ENCODE measurements at places on chromosomes 6 and 20. TPM values are rescaled to one million over a fixed set of nuclear protein-coding genes. Genes with fewer than 3 reads are reported as not detected.
A peak's percentile ranks its signal among the peaks of the same experiment; 100 is the strongest.

Gene INSM1
- total RNA-seq = not detected

Gene HSD17B8
- total RNA-seq = 22.0 TPM

Gene CLPSL2
- not detected for total RNA-seq

DNA sequence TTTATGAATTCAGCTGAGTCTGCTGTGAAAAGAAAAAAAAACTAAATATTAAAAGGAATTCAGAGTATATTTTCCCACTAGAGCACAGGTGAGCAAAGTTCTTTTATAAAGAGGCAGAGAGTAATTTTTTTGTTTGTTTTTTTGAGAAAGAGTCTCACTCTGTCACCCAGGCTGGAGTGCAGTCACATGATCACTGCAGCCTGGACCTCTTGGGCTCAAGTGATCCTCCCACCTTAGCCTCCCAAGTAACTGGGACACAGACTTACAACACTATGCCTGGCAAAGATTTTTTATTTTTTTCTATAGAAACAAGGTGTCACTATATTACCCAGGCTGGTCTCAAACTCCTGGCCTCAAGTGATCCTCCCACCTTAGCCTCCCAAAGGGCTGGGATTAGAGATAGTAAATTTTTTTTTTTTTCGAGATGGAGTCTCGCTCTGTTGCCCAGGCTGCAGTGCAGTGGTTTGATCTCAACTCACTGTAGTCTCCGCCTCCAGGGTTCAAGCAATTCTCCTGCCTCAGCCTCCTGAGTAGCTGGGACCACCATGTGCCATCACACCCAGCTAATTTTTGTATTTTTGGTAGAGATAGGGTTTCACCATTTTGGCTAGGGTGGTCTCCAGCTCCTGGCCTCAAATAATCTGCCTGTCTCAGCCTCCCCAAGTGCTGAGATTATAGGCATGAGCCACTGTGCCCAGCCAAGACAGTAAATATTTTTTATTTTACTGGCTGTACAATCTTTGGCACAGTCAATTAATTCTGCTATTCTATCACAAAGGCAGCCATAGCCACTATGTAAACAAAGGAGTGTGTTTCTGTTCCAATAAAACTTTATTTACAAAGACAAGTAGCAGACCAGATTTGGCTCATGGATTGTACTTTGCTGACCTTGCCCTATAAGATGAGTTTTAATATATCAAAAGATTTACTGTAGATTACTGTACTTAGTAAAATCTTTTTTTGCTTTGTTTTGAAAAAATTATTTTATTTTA lies 14.5 kb upstream of the B4GALT5 start:
- H3K4me3 ChIP-seq = no peak overlapping the region
- no peak for DNase-seq
- H3K36me3 ChIP-seq = no peaks in the 10 kb centered on the region

DNA sequence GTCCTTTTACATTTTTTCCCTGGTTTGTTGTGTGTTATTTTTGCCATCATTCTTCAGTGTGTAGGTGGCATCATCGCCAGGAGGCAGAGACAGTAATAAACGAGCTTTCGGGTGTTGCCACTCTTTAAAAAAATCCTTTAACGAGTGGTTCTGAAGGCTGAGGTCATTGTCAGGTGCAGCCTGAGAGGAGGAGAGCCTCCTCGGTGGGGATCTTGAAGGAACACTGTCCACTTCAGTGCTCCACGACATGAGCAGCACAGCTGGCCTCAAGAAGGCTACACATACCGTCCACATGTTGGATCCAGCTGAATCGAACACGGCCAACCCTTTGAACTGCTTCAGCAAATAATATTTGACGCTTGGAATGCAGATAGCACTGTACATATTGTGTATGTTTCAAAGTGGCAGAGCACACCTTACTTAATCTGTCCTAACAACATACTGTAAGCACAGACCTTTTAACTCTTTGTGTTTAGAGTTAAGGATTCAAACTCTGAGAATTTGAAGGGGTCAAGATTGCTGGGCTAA lies 48.0 kb upstream of the FOXQ1 start:
- H3K36me3 ChIP-seq = no peaks in the 10 kb centered on the region
- H3K27me3 ChIP-seq = peaks cover 19% of the 10 kb centered on the region
- no peak for DNase-seq
- H3K27ac ChIP-seq = no peak overlapping the region
- no peak overlapping the region for H3K4me3 ChIP-seq

GRCh38 chr6:10659699-10660348 lies 34.6 kb downstream of the C6orf52 start:
- H3K27ac ChIP-seq = peak overlapping the region; percentile 17
- DNase-seq = no peak
- H3K36me3 ChIP-seq = no peaks in the 10 kb centered on the region
- H3K27me3 ChIP-seq = peaks cover 15% of the 10 kb centered on the region

- no peak overlapping the region for H3K27ac ChIP-seq
- H3K4me3 ChIP-seq = no peak overlapping the region
- DNase-seq = no peak
- no peaks in the 10 kb centered on the region for H3K27me3 ChIP-seq
Measured at GRCh38 chr20:19758501-19759331, 658 bp downstream of the RIN2 start.

GRCh38 chr20:16011056-16011455 lies 562.2 kb downstream of the KIF16B start:
- no peaks in the 10 kb centered on the region for H3K27me3 ChIP-seq
- no peaks in the 10 kb centered on the region for H3K4me1 ChIP-seq
- H3K27ac ChIP-seq = no peak overlapping the region
- no peaks in the 10 kb centered on the region for H3K36me3 ChIP-seq
- H3K4me3 ChIP-seq = no peak overlapping the region

GRCh38 chr20:50415021-50415515 lies 95.1 kb upstream of the PTPN1 start:
- 0 out of 3 replicates have a peak, but pooled peaks cover 2% of the 10 kb centered on the region for H3K27me3 ChIP-seq
- no peak overlapping the region for H3K27ac ChIP-seq
- no peaks in the 10 kb centered on the region for H3K36me3 ChIP-seq
- no peak for DNase-seq
- H3K4me3 ChIP-seq = no peak overlapping the region
- H3K4me1 ChIP-seq = peaks cover 12% of the 10 kb centered on the region

- peak; percentile 92 for DNase-seq
- peaks cover 24% of the 10 kb centered on the region for H3K36me3 ChIP-seq
- H3K4me1 ChIP-seq = peaks cover 33% of the 10 kb centered on the region
- peaks cover 11% of the 10 kb centered on the region for H3K27me3 ChIP-seq
- peak overlapping the region; percentile 76 for H3K27ac ChIP-seq
Measured at GRCh38 chr20:51541189-51542032, 1.1 kb downstream of the NFATC2 start.

DNA sequence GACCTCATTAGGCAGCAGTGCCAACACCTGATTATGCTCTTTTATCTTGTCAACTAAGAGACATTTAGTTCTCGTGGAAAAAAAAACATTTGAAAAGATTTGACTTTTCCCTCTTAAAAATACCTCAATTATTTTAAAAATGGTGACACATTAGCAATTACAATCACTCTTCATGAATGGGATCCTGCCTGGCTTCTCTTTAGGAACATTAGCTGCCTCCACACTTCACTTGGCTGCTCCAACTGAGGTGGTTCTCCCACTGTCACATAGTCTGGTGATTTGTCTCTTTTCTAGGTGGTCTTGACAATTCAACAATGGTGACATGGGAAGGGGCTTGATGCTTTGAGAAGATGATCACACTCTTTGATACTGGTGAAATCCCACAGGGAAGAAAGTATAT lies 26.2 kb upstream of the SLC35F1 start:
- no peaks in the 10 kb centered on the region for H3K36me3 ChIP-seq
- no peaks in the 10 kb centered on the region for H3K27me3 ChIP-seq
- H3K27ac ChIP-seq = no peak overlapping the region
- H3K4me3 ChIP-seq = no peak overlapping the region
- no peak for DNase-seq

DNA sequence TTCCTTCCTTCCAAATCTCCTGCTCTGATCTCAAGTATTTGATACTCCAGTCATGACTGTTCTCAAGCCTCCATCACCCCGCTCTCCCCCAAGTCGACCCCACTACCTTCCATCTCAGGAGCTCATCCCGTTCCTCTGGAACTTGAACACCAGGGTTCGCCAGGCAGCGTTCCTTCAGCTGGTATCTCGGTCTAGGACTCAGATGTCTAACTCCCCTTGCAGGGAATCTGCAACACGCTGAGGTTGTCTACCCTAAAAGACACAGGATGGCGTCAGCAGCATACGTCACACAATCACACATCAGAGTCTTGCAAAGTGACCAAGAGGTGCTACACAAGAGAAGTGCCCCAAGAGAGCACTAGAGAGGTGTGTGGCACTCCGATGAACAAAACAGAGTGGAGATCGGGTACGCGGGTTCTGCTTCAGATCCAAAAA lies 706 bp downstream of the ZNF184 start:
- H3K4me3 ChIP-seq = peak overlapping the region; percentile 75
- peaks cover 23% of the 10 kb centered on the region for H3K36me3 ChIP-seq
- H3K27me3 ChIP-seq = no peaks in the 10 kb centered on the region
- peak overlapping the region; percentile 91 for H3K27ac ChIP-seq
- H3K4me1 ChIP-seq = peaks cover 7% of the 10 kb centered on the region
- DNase-seq = peak; percentile 61

- DNase-seq = no peak
- no peaks in the 10 kb centered on the region for H3K36me3 ChIP-seq
- no peaks in the 10 kb centered on the region for H3K4me1 ChIP-seq
- peaks cover 9% of the 10 kb centered on the region for H3K27me3 ChIP-seq
Measured at GRCh38 chr20:20371083-20371482, 3.2 kb downstream of the INSM1 start.

DNA sequence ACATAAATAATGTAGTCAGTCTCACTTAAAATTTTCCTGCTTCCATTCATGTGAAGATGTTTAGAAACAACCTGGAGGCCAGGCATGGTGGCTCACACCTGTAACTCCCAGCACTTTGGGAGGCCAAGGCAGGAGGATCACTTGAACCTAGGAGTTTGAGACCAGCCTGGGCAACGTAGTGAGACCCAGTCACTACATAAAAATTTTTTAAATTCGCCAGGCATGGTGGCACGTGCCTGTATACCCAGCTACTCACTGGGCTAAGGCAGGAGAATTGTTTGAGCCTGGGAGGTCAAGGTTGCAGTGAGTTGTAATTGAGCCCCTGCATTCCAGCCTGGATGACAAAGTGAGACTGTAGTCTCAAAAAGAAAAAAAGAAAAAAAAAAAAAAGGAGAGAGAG lies 47.3 kb upstream of the E2F3 start:
- H3K4me3 ChIP-seq = no peak overlapping the region
- no peaks in the 10 kb centered on the region for H3K36me3 ChIP-seq
- H3K4me1 ChIP-seq = peaks cover 9% of the 10 kb centered on the region
- no peak for DNase-seq
- H3K27ac ChIP-seq = no peak overlapping the region
- H3K27me3 ChIP-seq = no peaks in the 10 kb centered on the region

Measured in K562 (cell line).